ENCODE measurements at places on chromosomes 12 and 14.

- H3K4me1 ChIP-seq, result peaks cover 33% of the 10 kb centered on the region
- peak; percentile 96 for DNase-seq
- no peak overlapping the region for H3K4me3 ChIP-seq
- H3K36me3 ChIP-seq, result no peaks in the 10 kb centered on the region
- H3K27ac ChIP-seq, result peak overlapping the region; percentile 94
- H3K27me3 ChIP-seq, result no peaks in the 10 kb centered on the region
Measured at GRCh38 chr14:35336494-35337268, 44.5 kb downstream of the PSMA6 start.

DNA sequence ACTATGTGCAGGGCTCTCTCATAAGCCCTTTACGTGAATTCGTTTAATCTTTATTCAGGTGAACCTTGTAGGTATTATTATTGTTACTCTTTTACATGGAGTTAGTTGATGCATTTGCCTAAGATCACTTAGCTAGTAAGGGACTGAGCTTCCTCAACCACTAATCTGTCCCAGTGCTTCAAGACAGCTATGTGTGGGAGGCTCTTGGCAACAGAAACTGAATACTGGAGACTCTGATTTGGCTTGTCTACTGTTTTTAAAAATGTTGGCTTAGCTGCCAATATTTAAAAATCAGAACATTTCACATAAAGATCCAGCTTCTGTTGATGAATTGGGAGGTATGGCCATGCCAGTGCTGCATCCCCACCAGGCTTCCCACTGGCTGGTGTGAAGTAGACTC is 6.8 kb downstream of the KNTC1 start:
- H3K4me1 ChIP-seq, result no peaks in the 10 kb centered on the region
- no peaks in the 10 kb centered on the region for H3K27me3 ChIP-seq
- no peak overlapping the region for H3K4me3 ChIP-seq
- H3K36me3 ChIP-seq, result peaks cover 6% of the 10 kb centered on the region

DNA sequence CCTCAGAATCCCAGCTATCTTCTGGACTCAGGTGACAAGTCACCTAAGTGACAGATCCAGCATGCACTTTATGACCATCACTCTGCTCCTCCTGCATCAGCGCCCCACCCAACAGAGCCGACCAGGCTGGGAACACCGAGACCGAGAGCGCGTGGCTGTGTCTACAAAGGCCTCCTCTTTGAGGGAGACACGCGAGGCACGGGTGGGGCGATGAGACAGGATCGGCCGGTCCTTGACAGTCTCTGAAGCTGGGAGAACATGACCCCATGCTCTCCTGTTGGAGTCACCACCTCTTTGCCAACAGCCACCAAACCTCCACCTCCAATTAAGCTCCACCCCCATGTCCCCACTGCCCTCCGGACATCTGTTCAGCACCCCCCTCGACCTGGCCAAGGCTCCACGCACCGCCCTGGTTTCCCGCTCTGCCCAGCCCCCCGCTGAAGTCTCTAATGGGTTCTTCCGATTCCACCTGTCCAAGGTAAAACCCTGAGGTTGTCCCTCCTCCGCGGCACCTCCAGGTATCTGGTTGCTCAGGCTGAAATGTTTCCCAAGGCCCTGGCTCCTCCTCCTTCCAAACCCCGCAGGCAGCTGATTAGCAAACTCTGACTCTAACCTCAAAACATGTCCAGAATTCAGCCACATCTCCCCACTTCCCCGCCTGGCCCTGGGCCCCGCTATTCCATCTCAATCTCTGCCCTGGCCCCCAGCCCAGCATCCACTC is 31.5 kb downstream of the HSP90AA1 start:
- no peaks in the 10 kb centered on the region for H3K27me3 ChIP-seq
- no peaks in the 10 kb centered on the region for H3K4me1 ChIP-seq
- H3K4me3 ChIP-seq, result no peak overlapping the region
- no peak for DNase-seq
- H3K27ac ChIP-seq, result no peak overlapping the region
- peaks cover 37% of the 10 kb centered on the region for H3K36me3 ChIP-seq

GRCh38 chr12:120686151-120686689 is 729 bp upstream of the MLEC start:
- H3K27me3 ChIP-seq, result no peaks in the 10 kb centered on the region
- H3K4me3 ChIP-seq, result peak overlapping the region; percentile 82
- peaks cover 41% of the 10 kb centered on the region for H3K4me1 ChIP-seq
- peak; percentile 98 for DNase-seq

- no peak for DNase-seq
- no peaks in the 10 kb centered on the region for H3K27me3 ChIP-seq
- H3K4me1 ChIP-seq, result peaks cover 21% of the 10 kb centered on the region
- H3K27ac ChIP-seq, result no peak overlapping the region
- H3K36me3 ChIP-seq, result no peaks in the 10 kb centered on the region
Measured at GRCh38 chr14:104651876-104652260, 37.5 kb upstream of the INF2 start.

DNA sequence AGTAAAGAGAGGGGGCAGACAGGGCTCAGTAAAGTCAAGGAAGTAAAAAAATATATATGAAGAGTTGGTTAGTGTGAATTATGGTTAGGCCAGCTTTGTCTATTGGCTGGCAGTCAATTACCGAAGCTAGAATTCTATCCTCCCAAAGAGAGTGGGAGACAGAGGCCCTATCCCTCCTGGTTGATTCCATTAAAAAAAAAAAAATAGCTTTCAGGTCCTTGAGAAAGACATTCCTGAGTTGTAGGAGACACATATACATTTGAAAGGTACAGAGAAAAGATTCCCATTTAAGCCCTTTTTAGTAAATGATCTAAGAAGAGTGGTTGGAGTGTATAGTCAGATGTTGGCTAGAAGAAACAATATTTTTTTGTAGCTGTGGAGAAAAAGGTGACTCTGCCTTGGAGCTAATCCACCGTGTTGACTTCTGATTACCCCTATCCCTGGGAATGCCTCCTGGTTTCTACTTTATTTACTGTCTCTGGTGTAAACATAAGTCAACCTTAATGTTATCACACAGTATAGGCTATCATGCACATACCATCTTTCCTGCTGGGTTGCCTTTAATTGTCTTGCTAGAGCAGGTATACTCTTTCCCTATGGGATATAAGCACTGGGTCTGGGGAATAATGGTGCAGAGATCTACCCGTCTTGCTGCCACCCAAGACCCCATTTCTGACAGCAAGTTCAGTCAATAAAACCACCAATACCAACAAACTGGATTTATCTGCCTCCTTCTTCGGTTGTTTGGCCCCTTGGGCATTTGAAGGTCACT is 859.9 kb upstream of the ATXN7L3B start:
- H3K27me3 ChIP-seq, result no peaks in the 10 kb centered on the region
- DNase-seq, result no peak
- H3K36me3 ChIP-seq, result no peaks in the 10 kb centered on the region
- no peak overlapping the region for H3K4me3 ChIP-seq
- no peaks in the 10 kb centered on the region for H3K4me1 ChIP-seq

- no peak overlapping the region for H3K27ac ChIP-seq
- H3K4me1 ChIP-seq, result no peaks in the 10 kb centered on the region
- no peaks in the 10 kb centered on the region for H3K36me3 ChIP-seq
- no peak overlapping the region for H3K4me3 ChIP-seq
- H3K27me3 ChIP-seq, result no peaks in the 10 kb centered on the region
Measured at GRCh38 chr12:31274520-31275300, 51.2 kb downstream of the SINHCAF start.

DNA sequence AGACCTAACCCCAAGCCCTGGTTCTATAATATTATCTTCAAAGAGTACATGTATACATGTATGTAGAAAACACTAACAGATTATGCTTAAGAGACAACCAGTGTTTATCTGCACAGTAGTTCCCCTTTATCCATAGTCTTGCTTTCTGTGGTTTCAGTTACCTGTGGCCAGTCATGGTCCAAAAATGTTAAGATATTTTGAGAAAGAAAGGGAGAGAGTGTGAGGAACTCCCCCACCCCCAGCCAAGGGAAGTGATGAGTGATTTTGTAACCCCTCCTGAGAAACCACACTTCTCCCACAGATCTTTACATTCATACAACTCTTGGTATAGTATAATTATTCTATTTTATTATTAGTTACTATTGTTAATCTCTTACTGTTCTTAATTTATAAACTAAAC is 77.3 kb upstream of the CNTN1 start:
- no peaks in the 10 kb centered on the region for H3K36me3 ChIP-seq
- no peak overlapping the region for H3K27ac ChIP-seq
- no peak for DNase-seq
- H3K27me3 ChIP-seq, result no peaks in the 10 kb centered on the region
- H3K4me3 ChIP-seq, result no peak overlapping the region

DNA sequence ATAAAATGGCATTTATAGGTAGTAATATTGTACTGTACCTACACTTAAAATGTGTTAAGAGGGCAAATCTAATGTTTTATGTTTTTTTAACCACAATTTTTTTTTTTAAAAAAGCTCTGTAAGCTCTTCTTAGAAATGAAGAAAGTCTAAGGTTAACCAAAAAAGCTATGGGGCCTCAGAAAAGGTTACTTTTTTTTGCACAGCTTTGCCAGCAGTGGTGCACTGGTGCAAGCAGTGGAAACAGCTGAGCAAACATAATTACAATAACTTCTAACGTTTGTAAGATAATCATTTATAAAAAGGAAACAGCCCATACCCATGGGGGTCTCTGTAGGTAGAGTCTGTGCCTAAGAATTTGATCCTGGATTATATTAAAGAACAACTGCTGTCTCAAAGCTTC is 85.1 kb upstream of the NID2 start:
- no peak overlapping the region for H3K4me3 ChIP-seq
- no peaks in the 10 kb centered on the region for H3K36me3 ChIP-seq
- no peak for DNase-seq
- no peaks in the 10 kb centered on the region for H3K27me3 ChIP-seq
- no peaks in the 10 kb centered on the region for H3K4me1 ChIP-seq

- peak overlapping the region; percentile 63 for H3K27ac ChIP-seq
- H3K36me3 ChIP-seq, result no peaks in the 10 kb centered on the region
- peaks cover 56% of the 10 kb centered on the region for H3K4me1 ChIP-seq
- DNase-seq, result no peak
- H3K4me3 ChIP-seq, result no peak overlapping the region
Measured at GRCh38 chr14:75720116-75720515, 59.1 kb downstream of the TTLL5 start.

- H3K27me3 ChIP-seq, result no peaks in the 10 kb centered on the region
- no peak for DNase-seq
- no peak overlapping the region for H3K4me3 ChIP-seq
- no peak overlapping the region for H3K27ac ChIP-seq
- no peaks in the 10 kb centered on the region for H3K36me3 ChIP-seq
Measured at GRCh38 chr12:104486363-104486750, 29.6 kb downstream of the CHST11 start.

- no peaks in the 10 kb centered on the region for H3K4me1 ChIP-seq
- H3K27ac ChIP-seq, result no peak overlapping the region
- no peak for DNase-seq
- peaks cover 15% of the 10 kb centered on the region for H3K36me3 ChIP-seq
Measured at GRCh38 chr14:31336646-31337045, 83.7 kb downstream of the HEATR5A start.

GRCh38 chr14:22176957-22177356 is 412.1 kb downstream of the DAD1 start:
- H3K27ac ChIP-seq, result no peak overlapping the region
- no peaks in the 10 kb centered on the region for H3K27me3 ChIP-seq
- H3K4me3 ChIP-seq, result no peak overlapping the region
- DNase-seq, result no peak

Measured in heart left ventricle (tissue), 16 donors.